ENCODE measurements at places on chromosomes 5 and 9.

- no peak for DNase-seq
Observed at GRCh38 chr5:146909255-146910068, 30.9 kb upstream of the PPP2R2B start.

DNA sequence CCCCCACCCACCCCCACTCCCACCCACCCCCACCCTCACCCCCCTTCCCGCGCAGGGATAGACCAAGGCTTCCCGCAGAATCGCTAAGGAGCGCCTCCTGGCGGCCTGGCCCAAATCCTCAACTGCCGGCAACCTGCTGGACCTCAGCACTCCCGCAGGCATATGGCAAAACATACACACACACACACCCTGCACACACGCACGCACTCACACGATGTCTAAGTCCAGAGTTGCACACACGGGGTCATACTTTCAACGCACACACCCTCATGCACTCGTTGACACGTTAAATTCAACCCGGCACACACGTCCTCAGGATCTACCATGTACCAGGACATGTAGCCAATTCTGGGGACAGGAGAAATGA lies 1.7 kb downstream of the CPLX2 start:
- DNase-seq: peak; percentile 18

- DNase-seq: no peak
Observed at GRCh38 chr9:126169736-126170135, 156.9 kb upstream of the MVB12B start.

GRCh38 chr5:607541-608428 lies 4.4 kb upstream of the CEP72 start:
- no peak for DNase-seq

GRCh38 chr5:145509336-145510136 lies 325.6 kb downstream of the PRELID2 start:
- DNase-seq: no peak

GRCh38 chr9:136940526-136941230 lies 3.9 kb downstream of the FBXW5 start:
- no peak for DNase-seq

GRCh38 chr5:178357121-178357521 lies 124.5 kb upstream of the PHYKPL start:
- DNase-seq: no peak

- DNase-seq: no peak
Observed at GRCh38 chr5:179162351-179163235, 102.4 kb downstream of the ZNF354C start.

DNA sequence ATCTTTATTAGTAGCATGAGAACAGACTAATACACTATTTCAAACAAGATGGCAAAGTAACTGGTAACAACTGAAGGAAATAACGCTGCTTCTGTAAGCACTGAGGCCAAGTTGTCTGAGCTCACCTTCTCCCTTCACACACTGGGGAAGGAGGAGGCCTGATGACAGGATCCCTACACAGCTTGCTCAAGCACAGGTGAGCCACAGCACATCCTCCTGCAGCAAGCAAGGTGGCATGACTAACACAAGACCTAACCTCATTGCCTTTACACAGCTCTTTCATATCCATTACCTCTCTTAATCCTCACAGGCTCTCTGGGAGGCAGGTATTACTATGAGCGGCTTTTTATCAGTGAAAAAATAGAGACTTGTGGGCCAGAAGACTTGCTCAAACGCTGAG lies 83.3 kb downstream of the ARL15 start:
- DNase-seq: no peak
